ENCODE measurements at places on chromosomes 5 and 9. TPM values are rescaled to one million over a fixed set of nuclear protein-coding genes. Genes with fewer than 3 reads are reported as not detected.

RNF183 gene
- not detected for total RNA-seq

ANKRD34B gene
- total RNA-seq, result not detected

PSD2 gene
- 0.17 TPM for total RNA-seq

PHF24 gene
- total RNA-seq, result 0.10 TPM

ANKRD33B gene
- 2.0 TPM for total RNA-seq

AK8 gene
- 0.53 TPM for total RNA-seq

OBP2B gene
- not detected for total RNA-seq

LMX1B gene
- total RNA-seq, result under 0.01 TPM
